ENCODE measurements at places on chromosomes 1 and 21. TPM values are rescaled to one million over a fixed set of nuclear protein-coding genes. Genes with fewer than 3 reads are reported as not detected.

- DNase-seq: no peak
Observed at GRCh38 chr21:29233256-29233546, 65.5 kb upstream of the BACH1 start.

- DNase-seq: peak; percentile 46
Observed at GRCh38 chr21:16587141-16587581, 857.4 kb downstream of the USP25 start.

GRCh38 chr1:203082571-203083462, 3.0 kb downstream of the MYOG start:
- no peak for DNase-seq

DNA sequence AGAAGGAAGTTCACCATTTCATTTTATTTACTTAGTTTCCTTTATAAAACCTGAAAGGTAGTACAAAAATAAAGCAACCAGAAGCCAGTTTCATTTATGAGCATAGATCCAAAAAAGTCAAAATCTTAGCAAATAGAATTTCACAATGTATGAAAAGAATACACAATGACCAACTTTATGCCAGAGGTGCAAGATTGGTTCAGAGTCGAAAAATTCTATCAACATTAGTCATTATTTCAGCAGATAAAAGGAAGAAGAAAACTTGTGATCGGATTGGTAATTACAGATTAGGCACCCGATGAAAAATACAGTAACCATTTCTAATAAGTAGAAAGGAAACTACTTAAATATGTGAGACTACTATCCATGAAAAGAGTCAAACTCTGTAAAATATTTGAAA, 89.1 kb downstream of the ITSN1 start:
- DNase-seq: peak; percentile 30

GRCh38 chr1:226711976-226712741, 26.9 kb downstream of the ITPKB start:
- DNase-seq: no peak

GRCh38 chr1:17434016-17434415, 5.5 kb downstream of the RCC2 start:
- DNase-seq: no peak

GRCh38 chr1:6686294-6686693, 15.3 kb downstream of the DNAJC11 start:
- no peak for DNase-seq

DNA sequence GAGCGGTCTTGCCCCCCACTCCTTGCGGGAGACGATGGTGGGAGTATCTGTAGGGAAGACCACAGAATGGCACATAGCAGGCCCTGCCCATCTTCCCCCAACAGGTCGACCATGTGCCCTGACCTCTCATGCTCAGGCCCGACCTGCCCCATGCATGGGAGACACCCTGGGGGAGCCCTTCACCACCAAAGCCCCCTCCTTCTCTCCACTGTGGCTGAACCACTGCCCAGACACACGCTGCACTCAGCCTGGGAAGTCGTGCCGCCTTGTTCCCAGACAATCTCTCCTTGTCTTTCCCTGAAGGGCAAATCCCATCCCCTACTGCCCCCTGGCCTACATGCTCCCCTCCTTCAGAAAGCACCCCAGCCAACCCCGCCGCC, 5.5 kb downstream of the PGLYRP3 start:
- DNase-seq: no peak

- no peak for DNase-seq
Observed at GRCh38 chr1:233448109-233448689, 120.7 kb downstream of the MAP3K21 start.

DNA sequence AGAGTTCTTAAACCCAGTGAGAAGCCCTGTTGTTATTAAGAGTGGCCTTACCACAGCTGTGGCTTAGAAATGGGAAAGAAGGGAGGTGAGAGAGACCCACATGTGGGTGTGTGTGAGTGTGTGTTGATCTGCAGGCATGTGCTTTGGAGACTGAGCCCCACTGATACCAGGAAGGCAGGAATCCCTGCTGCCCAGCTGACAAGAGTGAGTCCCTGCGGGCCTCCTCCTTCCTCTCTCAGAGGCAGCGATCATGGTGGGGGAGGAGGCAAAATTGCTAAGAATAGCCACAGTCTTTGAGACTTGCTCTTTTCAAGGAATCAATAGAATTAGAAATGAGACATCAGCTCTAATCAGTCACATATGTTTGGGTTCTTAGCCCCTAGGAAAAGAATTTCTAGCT, 87.0 kb upstream of the WARS2 start:
- DNase-seq: no peak

DNA sequence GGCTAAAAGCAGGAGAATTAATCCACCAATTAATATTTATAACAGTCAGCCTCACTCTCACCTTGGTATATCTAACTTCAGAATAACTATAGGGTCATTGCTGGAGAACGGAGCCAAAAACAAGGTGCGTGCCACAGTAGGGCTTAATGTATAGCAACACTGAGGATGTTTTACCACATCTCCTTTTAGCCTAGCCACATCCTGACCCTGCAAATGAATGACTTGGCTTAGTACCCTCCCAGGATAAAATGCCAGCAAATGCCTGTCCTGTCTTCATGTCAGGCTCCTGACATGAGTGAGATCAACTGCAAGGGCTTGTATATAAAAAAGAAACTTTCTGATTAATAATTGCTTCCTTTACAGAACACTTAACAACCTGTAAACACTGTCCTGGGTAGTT, 2.7 kb upstream of the CDC42BPA start:
- DNase-seq: no peak

GRCh38 chr1:4488018-4488417, 166.4 kb upstream of the AJAP1 start:
- DNase-seq: no peak

- DNase-seq: no peak
Observed at GRCh38 chr1:189706594-189706993, 771.1 kb downstream of the BRINP3 start.

GRCh38 chr1:196594700-196595099, 13.5 kb downstream of the KCNT2 start:
- no peak for DNase-seq

DNA sequence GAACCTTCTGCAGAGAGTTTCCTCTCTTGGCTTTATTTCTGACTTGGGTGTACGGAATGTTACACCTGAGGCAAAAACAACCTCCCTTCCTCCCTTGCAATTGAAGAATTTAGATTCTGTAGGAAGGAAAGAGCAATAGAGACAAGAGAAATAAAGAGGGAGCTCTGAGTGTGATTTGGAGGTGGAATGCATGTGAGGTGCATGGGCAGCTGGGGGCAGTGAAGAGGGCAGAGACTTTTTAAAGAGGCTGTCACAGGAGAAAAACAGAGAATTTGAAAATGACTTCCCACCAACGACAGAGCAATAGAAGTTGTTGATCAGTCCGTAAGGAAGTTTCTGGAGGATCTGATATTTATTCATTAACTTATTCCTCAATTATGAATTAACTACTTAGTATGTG, 172.0 kb upstream of the B3GALT2 start:
- DNase-seq: no peak

- no peak for DNase-seq
Observed at GRCh38 chr21:42562816-42563215, 49.2 kb downstream of the SLC37A1 start.

GRCh38 chr1:184494929-184495328, 108.1 kb downstream of the C1orf21 start:
- no peak for DNase-seq

GRCh38 chr1:22154626-22155025, 11.7 kb upstream of the WNT4 start:
- DNase-seq: no peak

GRCh38 chr1:30321246-30321910, 402.0 kb downstream of the MATN1 start:
- no peak for DNase-seq

DNA sequence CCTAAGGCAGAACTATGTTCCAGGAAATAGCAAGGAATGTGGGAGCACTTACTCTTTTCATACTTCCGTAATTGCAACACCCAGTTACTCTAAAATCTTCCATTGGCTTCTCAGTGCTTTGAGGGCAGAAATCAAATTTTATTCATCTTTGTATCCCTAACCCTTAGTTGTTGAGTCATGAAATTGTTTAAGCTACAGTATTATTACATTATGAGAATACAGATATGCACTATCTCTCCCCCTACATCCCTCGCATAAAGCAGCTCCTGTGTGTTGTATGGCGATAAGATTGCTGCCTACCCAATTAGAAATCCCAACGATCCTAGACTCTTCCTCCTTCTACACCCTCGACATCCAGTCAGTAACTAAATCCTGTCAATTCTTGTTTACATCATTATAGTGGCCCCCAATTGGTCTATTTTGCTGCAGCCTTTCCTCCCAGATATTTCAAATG, 2.6 kb downstream of the AIDA start:
- DNase-seq: no peak

DNA sequence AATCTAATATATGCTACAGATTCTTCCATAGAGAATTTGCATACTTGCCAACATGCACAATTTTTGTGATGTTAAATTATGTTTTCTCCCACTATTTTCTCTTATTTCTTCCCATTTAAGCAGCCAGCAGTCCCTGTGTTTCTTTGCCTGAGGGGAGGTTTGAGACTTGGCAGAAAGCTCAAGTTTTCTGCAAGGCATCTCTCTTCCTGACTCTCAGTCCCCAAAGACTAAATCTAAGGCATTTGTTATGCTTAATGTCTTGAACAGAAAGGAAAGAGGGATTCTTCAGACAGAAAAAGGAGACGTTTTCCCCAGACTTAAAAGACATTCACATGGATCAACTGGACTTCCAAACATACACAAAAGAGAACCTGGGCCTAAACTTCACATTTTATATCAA, 354.4 kb downstream of the RYR2 start:
- DNase-seq: no peak

DNA sequence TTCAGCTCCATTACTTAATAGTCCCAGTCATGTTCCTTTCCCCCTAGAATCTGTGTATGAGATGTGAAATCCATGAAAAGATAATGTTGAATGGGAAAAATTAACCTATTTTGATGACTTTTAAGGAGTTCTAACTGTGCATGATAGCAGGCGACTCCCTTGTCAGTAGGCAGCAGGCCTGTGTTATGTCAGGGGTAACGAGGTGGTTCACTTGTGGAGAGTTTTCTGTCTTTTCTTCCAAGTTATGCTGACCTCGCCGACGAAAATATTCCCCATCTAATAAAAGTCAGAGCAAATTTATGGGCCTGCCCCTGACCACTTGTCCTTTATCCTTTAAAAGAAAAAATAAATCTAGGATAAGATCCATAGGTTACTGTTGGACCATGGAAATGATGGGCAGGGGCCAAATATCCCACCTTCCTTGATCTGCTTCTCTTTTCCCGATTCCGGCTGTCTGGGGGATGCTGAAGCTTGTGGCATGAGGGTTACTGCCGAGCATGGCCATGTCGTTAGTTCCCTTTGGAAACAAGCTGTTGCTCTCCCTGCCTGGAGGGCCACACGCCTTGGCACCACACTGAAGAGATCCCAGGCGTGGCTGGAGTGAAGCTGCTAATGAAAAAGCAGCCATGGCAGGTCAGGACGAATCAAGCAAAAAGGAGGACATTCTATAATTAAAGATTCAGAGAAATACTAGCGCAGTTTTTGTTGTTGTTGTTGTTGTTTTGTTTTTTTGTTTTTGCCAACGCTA, 93.8 kb downstream of the ROR1 start:
- no peak for DNase-seq

GRCh38 chr21:34766862-34767261, 98.1 kb downstream of the CLIC6 start:
- no peak for DNase-seq

DNA sequence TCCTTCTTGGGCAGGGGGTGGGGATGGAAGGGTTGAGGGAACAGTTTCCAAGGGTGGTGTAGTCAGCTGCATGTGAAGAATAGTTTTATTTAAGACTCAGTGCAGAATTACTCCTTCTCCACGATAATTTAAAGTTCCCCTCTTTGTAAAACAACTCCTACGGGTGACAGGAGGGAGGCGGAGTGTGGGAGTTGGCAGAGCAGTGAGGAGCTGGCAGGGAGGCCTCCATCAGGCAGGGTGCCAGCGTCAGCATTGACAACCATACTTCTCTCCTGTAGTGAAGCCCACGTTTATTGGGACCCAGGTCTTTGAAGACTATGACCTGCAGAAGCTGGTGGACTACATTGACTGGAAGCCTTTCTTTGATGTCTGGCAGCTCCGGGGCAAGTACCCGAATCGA, 93.8 kb downstream of the MTR start:
- DNase-seq: no peak

DNA sequence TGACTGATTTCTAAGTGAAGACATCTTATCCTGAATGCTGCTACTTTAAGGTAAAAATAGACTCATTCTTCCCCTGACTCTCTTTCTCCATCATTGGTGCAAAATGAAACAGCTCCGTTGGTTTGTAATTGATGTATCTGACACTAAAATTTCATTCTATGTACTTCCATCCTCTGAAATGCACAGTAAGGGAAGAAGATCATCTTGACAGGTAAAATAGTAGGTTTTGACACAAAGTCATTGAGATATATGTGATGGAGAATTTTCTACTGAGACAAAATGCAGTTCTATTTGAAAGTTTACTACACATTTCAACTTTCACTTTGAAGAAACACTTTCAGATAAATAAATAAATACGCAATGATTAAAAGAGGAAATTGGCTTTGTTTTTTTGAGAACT, 348.9 kb downstream of the SMYD3 start:
- DNase-seq: no peak

GRCh38 chr1:33321178-33321577, 280 bp upstream of the A3GALT2 start:
- no peak for DNase-seq

DNA sequence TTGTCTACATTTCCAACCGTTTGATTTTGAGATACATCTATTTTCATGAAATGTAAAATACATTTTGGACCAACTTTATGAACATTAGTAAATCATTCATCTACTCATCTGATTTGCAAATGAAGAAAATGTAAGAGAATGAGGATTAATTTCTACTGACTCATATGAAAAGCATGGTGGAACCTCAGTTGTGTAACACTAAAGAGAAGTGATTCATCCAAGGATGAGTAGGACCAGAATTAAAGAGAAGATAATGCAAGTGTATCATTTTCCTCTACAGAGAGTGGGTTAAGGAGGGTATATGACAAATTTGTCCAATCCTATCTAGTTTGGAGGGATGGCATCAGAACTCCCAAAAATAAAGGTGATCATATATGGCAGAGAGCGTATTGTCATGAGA, 1967.6 kb downstream of the MRPL39 start:
- peak; percentile 37 for DNase-seq

DNA sequence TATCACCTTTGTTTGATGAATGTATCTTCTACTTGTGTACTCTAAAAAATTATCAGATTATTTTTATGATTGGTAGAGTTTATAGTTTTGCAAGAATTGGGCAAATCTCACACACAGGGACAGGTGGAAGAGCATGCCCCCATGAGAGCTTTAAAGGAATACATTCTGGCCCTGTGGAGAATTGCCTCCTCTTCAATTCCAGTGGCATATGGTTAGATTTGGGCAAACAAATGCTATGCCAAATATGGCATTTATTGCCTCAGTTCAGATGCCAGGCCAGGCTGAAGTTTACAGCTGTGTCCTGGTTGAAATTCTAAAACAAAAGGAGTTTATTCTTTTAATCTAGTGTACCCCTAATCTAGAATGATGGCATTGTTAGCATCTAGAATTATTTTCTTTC, 162.4 kb upstream of the CACYBP start:
- DNase-seq: no peak

TMEM81 gene
- 6.3 TPM for total RNA-seq

RIMKLA gene
- total RNA-seq: 3.5 TPM

DOP1B gene
- total RNA-seq: 8.9 TPM

HSD3B1 gene
- not detected for total RNA-seq

PTGS2 gene
- 7.9 TPM for total RNA-seq

KIF17 gene
- 2.8 TPM for total RNA-seq

CAPN9 gene
- not detected for total RNA-seq

S100A13 gene
- 350 TPM for total RNA-seq

PADI2 gene
- total RNA-seq: 3.2 TPM

KCNK2 gene
- not detected for total RNA-seq
